Ascending aorta (tissue), 2 donors: ENCODE measurements at places on chromosomes 7 and 10. TPM values are rescaled to one million over a fixed set of nuclear protein-coding genes. Genes with fewer than 3 reads are reported as not detected.

DNA sequence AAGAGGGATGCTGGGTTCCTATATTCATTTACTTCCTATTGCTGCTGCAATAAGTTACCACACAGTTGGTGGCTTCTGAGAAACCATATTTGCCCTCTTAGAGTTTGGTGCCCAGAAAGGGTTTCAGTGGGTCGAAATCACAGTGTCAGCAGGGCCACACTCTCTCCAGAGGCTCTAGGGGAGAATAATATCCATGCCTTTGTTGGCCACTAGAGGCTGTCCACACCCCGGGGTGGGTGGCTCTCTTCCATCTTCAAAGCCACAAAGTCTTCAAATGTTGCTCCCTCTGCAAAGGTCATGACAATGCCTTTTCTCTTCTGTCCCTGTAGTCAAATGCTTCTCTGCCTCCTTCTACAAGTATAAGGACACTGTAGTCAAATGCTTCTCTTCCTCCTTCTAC lies 989.4 kb downstream of the CCSER2 start:
- DNase-seq, result no peak

Gene LOXL4
- 3.7 TPM for total RNA-seq

DNA sequence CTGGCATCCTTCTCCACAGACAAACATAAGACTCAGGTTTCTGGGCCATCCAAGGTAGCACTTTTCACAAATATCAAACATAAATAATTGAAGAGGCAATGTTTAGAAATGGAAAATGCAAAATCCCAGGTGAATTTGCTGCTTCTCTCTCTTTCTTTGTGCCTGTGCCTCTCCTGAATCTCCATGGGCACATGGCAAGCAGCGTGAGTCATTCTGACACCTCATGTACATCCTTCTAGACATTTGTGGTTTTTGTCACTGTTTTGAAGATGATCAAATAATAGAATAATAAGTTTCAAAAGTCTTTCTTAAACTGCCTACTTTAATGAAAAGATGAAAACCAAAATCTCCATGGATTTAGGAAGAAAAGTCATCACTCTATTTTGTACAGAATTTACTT lies 60.3 kb upstream of the RAB11FIP2 start:
- no peak for DNase-seq

DNA sequence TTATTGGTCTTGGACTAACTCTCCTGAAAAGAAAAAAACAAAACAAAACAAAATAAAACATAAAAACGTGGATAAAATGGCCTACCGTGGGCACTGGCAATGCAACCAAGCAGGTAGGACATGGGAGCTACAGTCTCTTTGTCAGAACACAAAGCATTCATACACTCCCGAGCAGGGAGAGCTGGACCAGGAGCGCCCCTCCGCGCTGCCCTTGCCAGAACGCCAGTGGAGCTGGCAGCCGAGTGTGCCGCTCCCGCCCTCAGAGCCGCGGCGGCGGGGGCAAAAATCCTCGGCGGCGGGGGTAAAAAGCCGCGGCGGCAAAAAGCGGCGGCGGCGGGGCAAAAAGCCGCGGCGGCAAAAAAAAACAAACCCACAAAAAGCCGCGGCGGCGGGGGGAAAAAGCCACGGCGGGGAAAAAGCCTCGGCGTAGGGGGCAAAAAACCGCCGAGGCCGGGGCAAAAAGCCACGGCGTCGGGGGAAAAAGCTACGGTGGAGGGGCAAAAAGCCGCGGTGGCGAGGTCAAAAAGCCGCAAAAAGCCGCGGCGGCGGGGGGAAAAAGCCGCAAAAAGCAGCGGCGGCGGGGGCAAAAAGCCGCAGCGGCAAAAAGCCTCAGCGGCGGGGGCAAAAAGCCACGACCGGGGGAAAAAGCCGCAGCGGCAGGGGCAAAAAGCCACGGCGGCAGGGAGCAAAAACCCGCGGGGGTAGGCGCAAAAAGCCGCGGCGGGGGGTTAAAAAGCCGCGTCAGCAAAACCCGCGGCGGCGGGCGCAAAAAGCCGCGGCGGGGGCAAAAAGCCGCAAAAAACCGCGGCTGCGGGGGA lies 418.1 kb downstream of the ZNF716 start:
- DNase-seq, result no peak

Gene PDE6C
- total RNA-seq, result not detected

- no peak for DNase-seq
These were observed 42.5 kb downstream of the VCL start for GRCh38 chr10:74040200-74041126.

Gene LEP
- total RNA-seq, result not detected

DNA sequence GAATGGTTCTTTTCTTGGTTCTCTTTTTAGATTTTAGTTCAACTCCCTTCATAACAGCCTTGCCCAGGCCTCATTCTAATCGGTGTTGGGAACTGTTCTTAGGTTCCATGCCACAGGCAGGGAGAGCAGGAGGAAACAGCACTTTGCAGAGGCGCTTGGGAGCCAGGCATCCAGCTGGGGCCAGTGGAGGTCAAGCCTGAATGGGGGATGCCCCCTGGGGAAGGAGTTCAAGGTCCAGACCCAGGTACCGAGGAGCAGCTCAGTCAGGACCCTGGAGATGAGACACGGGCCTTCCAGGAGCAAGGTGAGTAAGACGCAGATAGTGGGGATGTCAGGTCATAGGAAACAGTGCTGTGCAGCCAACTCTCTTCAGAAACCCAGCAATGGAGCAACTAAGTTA lies 4.5 kb downstream of the ZSCAN25 start:
- no peak for DNase-seq

DNA sequence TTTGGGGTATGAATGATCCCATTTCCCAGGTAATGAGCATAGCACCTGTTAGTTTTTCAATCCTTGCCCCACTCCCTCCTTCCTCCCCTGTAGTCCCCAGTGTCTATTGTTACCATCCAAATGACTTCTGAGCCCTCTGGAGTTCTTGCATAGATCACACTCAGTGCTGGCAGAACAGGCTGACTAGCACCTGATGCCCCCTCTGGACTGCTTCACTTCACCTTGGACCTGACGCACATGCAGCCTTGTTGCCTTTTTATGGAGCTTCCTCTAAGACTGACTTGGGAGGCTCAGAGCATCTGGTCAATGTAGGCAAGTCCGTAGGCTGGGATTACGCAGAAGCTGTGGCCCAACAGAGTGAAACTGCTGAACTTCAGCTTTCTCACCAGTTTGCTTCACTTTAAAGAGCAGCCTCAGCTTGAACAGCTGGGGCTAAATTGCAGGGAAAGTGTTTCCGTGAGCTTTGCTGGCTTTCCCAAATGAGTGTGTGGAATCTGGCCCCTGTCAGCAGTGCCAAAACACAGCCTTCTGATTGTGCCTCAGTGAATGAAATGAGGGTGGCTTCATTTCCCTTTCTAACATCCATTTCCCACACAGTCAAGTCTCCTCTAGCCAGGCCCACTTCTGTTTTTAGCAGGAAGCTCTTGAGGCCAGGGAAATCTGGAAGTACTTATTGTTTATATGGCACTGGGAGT lies 48.5 kb downstream of the NXPH1 start:
- no peak for DNase-seq

DNA sequence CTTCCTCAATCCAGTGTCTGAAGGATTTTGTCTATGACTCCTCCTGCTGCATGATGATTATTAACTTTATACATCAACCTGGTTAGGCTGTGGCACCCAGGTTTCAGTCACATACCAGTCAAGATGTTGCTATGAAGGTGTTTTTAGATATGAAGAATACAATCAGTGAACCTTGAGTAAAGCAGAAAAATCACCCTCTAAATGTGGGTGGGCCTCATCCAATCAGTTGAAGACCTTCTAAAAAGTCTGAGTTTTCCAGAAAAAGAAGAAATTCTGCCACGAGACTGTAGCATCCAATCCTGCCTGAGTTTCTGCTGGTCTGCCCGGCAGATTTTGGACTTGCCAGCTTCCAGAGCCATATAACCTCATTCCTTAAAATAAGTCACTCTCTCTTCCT lies 126.1 kb upstream of the FRMD4A start:
- no peak for DNase-seq

GRCh38 chr10:104054430-104054829 lies 31.2 kb downstream of the COL17A1 start:
- DNase-seq, result no peak

GRCh38 chr10:133241501-133242205 lies 4.0 kb downstream of the VENTX start:
- DNase-seq, result no peak

DNA sequence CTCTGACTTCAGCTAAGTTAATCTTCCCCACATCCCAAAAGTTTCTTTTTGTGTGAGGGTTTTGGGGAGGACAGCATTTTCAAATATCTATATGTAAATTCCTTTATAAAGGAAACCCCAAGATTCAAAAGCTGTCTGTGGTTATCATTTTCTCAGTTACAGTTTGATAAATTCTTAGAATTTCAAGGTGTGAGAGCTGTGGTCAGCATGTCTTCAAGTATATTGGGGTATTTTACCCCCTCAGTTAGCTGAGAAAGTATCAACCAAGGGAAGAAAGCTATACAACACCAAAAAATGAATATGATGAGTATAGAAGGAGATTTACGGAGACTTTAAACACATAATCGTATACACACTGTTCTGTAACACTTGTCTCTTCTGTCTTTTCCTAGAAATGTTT lies 109.2 kb downstream of the SND1 start:
- DNase-seq, result no peak

Gene CDK5
- total RNA-seq, result 15.8 TPM

Gene INSIG1
- total RNA-seq, result 18.0 TPM

GRCh38 chr7:50474382-50475160 lies 24.4 kb upstream of the FIGNL1 start:
- DNase-seq, result no peak

Gene DCLRE1C
- total RNA-seq, result 8.6 TPM

GRCh38 chr7:78734626-78735025 lies 718.8 kb downstream of the MAGI2 start:
- no peak for DNase-seq

DNA sequence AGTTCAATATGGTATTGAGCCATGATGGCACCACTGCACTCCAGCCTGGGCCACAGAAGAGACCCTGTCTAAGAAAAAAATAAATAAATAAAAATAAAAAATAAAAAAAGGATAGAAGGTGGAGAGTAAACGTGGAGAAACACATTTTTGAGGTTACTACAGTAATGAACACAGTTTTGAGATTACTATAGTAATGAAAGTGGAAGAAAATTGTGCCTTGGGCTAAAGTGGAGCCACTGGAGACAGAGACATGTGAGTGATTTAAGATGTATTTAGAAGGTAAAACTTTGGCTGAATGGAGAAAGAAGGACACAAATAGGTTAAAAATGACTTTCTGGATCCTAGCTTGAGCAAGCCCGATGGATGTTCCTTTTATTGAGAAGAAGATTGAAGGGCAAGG lies 76.8 kb downstream of the HGF start:
- no peak for DNase-seq

GRCh38 chr7:118793582-118793981 lies 569.1 kb downstream of the ANKRD7 start:
- DNase-seq, result no peak

GRCh38 chr7:27168265-27168947 lies 3.1 kb upstream of the HOXA9 start:
- no peak for DNase-seq

Gene GIMAP8
- total RNA-seq, result 28.3 TPM

Gene ENTPD1
- 41.6 TPM for total RNA-seq

- no peak for DNase-seq
These were observed 78.1 kb downstream of the CXCL12 start for GRCh38 chr10:44306762-44307161.

- DNase-seq, result no peak
These were observed 50.9 kb downstream of the TCERG1L start for GRCh38 chr10:131260452-131261211.

Gene ALOX5
- 23.1 TPM for total RNA-seq

DNA sequence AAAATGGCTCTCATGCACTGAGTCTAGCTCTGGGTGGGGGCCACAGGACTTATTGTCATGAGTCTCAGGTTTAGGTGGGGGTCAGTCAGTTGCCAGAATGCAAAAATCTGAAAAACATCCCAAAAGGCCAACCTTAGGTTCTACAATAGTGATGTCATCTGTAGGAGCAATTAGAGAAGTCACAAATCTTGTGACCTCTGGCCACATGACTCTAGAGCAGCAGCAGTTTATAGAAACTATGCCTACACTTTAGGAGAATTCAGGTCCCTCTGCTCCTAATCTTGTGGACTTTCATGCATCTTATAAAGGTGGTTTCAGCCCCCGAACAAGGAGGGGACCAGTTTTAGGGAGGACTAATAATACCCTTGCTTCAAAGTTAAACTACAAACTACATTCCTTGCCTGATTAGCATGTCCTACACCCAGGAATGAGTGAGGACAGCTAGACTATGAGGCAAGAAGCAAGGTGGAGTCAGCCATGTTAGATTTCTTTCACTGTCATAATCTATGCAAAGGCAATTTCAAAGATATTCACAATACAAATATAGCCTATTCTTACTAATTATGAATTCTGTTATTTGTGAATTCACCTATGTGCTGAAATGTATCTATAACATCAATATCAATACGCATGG lies 123.5 kb upstream of the ADCY1 start:
- no peak for DNase-seq

DNA sequence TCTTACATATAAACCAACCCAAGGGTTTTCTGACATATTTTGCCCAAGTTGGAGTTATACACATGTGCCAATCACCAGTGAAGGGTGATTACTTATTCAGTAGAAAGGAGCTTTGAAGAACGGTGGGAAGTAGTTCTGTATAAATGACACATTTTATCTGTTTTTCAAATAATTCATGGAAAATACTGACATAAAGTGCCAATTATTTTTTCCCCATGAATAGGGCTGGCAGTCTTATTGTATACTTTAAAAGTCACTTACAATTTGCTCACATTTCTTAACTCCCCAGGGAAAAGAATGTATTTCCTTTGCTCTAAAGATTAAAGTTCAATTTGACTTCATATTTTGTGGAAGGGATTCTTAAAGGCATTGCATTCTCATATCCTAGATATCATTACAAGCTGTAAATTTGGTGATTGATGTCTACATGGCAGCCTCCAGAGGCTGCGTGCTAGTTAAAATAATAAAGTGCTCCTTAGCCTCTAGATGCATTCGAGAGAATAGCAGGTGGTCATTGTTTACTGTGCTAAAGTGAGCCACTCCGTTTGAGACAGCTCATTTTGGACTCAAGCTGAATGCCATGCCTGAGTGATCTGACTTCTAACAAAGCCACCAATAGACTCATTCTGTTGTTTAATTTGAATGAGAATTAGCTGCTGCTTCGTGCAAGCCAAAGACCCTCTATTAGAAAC lies 148.8 kb upstream of the NRP1 start:
- no peak for DNase-seq

DNA sequence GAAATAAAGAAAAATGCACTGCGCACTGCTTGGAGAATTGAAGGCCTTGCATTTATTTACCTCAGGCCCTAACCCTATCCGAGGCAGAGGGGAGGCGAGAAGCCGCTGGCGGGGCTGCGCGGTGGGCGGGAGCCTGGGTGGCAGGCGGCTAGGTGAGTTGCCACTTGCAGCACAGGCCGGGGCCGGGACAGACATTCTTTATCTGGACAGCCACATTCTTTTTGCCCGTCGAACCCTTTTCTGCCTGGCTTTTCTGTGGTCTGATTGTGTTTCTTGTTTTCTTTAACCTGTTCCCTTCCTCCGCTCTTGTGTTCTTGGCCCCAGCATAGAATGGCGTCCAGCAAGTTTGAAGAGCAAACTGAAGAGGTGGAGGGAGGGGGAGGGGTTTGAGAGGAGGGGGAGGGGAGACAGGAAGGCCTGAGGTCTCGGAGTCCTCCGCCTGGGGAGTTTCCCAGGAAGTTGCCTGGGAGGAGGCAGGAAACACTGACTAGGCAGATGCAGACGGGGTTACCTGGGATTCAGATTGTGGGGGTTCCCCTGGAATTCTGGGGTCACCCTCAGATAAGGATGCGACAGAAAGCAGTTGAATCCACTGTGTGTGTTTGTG lies 5.1 kb downstream of the SHH start:
- no peak for DNase-seq

- DNase-seq, result no peak
These were observed 47.9 kb downstream of the WAC start for GRCh38 chr10:28580825-28581224.

Gene SEMA3D
- total RNA-seq, result 4.5 TPM

Gene ZPBP
- total RNA-seq, result not detected

- DNase-seq, result no peak
These were observed 124.7 kb downstream of the PTPN20 start for GRCh38 chr10:47035819-47036337.
